Progenitor cell of endocrine pancreas (in vitro differentiated cells): ENCODE measurements at places on chromosomes 4 and X. TPM values are rescaled to one million over a fixed set of nuclear protein-coding genes. Genes with fewer than 3 reads are reported as not detected.

GRCh38 chr4:79652232-79652631 lies 244.2 kb upstream of the GK2 start:
- no peak for DNase-seq

GRCh38 chr4:144667500-144667899 lies 21.5 kb downstream of the HHIP start:
- DNase-seq: no peak

- DNase-seq: no peak
Measured at GRCh38 chr4:66048861-66049260, 378.6 kb upstream of the EPHA5 start.

DNA sequence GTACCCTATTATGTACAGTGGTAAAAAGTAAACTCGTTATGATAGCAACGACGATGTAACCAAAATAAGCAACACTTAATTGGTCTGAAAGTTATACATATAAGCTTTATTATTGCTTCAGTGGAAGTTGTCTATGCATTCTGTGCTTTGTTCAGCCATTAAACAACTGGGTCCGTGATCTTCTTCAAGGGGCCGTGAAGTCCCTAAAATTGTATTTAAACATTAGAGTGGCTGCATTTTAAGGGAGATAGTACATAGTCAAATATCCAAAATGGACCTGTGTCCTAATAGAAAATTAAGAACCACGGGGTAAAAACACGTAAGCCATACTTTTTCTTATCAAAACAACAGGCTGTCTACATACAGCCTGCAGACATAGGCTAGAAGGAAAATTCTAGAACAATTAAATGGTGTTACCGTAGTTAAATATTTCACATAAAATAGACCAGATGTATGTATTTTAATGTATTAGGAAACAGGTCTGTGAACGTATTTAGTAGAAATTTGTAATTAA lies 2.1 kb downstream of the GUCY1A1 start:
- DNase-seq: no peak

DNA sequence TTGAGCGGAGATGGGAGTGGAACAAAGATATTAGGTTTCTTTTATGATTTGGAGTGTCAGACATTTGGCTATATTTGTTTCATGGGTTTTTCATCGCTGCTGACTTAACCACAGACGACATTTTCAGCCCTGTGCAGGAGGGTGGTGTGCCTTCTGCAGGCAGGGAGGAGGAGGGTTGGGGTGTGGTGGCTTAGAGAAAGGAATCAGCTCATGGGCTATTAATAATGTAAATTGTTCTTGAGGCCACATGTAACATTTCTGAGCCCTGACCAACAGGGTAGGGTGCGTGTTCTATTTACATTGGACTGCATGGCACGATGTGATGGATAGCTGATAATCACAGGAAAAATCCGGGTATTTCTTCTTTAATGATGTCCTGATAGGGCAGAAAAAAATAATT lies 67.6 kb downstream of the POLA1 start:
- DNase-seq: no peak

DNA sequence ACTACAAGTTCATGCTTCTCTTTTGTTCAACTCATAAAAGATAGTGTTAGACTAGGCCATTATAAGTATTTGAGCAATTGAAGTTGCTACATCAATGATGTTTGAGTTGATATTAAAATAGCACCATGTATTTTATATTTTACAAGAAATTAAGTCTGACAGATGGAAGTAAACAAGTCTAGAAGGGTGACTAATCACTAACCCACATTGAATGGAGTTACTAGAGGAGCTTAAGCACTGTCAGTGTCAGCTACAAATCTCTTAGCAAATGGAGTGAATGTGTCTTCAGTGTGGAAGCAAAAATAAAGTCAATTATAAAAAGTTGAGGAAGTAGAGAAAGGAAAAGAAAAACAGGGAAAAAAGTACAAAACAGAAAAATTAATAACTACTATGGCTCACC lies 592.5 kb downstream of the PCDH18 start:
- no peak for DNase-seq

DNA sequence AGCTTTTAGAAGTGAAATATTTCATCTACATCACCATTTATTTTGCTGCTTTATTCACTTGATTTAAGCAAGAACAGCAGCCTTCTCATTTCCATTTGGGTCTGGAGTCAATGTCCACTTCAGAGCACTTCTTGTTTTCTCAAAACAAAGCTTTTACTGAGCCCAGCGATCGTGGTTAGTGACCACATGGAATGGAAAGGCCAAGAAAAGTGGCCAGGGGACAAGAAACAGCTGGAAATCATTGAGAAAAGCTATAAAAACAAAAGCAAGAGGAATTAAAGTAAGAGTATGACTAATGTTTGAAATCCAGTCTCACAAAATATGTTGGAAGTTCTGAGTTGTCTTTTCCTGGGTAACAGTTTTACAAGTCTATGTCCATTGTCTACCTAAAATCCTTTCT lies 328.4 kb upstream of the INTU start:
- no peak for DNase-seq

DNA sequence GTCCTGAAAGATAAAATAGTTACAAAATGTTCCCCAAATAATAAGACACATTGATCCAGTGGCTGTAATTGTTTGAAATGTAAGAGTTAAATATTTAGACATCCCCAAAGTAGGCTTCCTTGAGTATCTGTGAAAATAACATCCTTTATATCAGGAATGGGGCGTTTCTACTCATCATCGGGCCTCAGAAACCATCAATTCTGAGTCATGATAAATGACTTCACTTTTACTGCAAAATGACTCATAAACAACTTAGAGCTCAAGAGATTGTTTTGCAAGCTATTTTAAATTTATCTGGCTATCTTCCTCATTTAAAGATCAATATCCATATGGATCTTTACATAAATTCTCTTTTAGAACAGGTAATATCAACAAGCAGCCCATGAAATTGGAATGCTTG lies 369.4 kb upstream of the CNKSR2 start:
- DNase-seq: no peak

- no peak for DNase-seq
Measured at GRCh38 chr4:104641418-104641817, 146.7 kb upstream of the CXXC4 start.

DNA sequence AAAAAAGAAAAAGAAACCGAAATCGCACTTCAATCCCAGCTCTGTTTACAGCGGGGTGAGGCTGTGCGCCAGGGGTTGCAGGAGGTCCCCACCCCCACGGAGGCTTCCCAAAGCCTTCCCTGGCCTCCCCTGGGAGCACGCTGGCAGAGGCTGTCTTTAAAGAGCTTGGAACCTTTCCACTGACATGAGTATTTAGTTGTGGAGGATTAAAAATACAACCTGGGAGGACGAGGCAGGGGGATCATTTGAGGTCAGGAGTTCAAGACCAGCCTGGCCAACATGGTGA lies 69.1 kb downstream of the PPP2R2C start:
- DNase-seq: no peak

GRCh38 chr4:19030048-19030447 lies 1008.5 kb upstream of the LCORL start:
- DNase-seq: no peak

- DNase-seq: no peak
Measured at GRCh38 chrX:39730662-39731329, 367.0 kb downstream of the BCOR start.

DNA sequence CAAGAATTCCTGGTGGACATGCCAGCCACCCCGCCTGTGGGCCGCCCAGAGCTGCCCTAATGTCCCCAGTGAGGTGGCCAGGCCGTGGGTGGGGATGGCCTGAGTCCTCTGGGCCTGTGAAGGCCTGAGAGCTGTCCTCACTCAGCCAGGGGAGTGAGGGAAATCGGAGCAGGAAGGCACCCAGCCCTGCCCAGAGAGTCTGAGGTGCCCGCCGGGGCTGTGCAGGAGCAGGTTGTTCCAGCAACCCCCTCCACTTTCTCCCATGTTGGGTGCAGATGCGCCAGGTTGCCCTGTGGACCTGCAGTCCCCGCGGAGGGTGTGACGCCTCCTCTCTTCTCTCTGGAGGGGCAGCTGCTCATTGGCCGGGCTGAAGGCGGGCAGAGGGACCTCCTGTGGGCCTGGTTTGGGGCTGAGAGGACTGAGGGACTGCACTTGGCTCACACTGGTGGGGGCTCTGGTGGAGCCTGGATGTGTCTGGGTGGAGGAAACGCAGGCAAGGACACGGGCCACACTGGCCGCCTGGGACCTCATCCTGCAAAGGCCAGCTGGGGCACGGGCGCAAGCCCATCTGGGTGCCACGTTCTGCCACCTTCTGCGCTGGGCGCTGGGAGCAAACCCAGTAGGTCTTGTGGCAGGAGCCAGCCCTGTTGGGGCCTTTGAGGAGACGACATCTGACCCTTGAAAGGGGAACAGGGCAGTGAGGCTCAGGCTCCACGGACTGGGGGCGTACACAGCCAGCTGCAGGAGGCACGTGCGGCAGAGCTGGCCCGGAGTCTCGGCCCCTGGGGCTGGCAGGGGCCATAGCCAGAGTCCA lies 14.0 kb downstream of the DOK7 start:
- DNase-seq: no peak

GRCh38 chr4:153564630-153565525 lies 98.7 kb downstream of the TMEM131L start:
- no peak for DNase-seq

GRCh38 chr4:21092531-21092930 lies 392.3 kb downstream of the PACRGL start:
- no peak for DNase-seq

- DNase-seq: no peak
Measured at GRCh38 chrX:148609515-148610327, 109.3 kb downstream of the AFF2 start.

DNA sequence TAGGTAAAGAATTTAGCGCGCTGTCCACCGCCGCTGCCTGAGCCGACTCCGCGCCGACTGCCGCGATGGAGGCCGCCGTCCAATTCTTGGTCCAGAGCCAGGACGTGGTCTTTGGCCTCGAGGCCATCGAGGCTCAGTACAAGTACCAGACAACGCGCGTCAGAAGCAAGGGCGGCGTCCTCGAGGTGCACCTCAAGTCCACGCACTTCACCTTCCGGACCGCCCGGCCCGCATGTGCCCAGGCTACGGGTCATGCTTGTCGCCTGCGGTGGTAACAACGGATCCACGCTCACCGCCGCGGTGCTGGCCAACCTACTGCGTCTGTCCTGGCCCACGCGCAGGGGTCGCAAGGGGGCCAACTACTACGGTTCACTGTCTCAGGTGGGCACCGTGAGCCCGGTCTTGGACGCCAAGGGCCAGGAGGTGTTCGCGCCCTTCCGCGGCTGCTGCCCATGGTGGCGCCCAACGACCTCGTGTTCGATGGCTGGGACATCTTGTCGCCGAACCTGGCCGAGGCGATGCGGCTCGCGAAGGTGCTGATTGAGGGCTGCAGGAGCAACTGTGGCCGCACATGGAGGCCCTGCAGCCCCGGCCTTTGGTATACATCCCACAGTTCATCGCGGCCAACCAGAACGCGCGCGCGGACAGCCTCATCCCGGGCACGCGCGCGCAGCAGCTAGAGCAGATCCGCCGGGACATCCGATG lies 128.0 kb downstream of the ANAPC4 start:
- no peak for DNase-seq

GRCh38 chr4:55347610-55348228 lies 1.7 kb downstream of the SRD5A3 start:
- no peak for DNase-seq

GRCh38 chrX:113548308-113549015 lies 707.8 kb upstream of the AMOT start:
- DNase-seq: no peak

GRCh38 chr4:130659320-130659719 lies 1563.4 kb downstream of the C4orf33 start:
- no peak for DNase-seq

DNA sequence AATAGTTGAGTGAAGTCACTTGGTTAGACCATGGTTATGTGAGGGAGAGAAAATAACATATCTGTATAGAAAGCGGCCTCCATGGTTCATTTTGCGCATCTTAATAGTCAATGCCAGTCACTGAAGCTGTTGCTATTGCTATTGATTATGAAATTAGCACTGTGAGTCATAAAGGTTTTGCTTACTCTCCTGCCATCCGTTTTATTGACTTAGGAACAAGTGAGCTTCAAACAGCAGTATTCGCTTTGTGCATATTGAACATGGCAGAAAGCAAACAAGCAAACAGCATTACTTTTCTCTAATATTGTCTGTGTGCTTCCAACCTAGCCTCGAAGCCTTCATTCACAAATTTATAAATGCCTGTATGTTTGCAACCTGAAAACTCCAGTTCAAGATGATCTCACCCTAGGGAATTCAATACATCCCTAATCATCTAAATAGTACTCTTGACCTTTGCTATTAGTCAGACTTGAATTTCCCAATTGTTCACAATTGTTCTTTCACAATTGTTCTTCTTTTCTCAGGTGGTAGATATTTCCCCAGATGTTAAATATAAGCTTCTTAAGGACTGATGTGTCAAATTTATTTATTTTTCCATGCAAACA lies 55.9 kb upstream of the GABRA2 start:
- no peak for DNase-seq

DNA sequence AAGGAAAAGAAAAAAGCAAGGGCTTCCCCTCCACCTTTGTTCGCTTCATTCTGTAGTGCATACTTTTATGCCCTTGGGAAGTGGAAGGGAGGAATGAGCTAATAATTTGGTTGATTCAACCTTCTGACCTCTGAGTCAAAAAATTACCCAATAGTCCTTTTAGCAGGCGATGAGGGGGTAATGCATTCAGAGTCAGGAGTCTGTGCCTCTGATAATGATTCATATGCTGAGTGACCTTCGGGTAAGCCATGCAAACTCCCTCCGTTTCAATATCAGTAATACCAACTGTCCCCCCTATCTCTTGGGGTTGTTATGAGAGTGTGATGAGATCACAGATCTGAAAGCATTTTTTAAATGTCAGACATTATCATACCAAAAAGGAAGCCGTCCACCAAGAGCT lies 41.6 kb upstream of the ACSL4 start:
- no peak for DNase-seq

GPR34 gene
- total RNA-seq: not detected in 2 replicates

OTOP1 gene
- total RNA-seq: not detected in 2 replicates

NPY1R gene
- total RNA-seq: 12.9 and 13.7 TPM in 2 replicates

IL21 gene
- total RNA-seq: not detected in 2 replicates

PHOX2B gene
- not detected in 2 replicates for total RNA-seq

RGN gene
- 7.3 and 8.0 TPM in 2 replicates for total RNA-seq

PF4V1 gene
- not detected in 2 replicates for total RNA-seq

SH2D1A gene
- total RNA-seq: not detected in 2 replicates
